Tongue (tissue), 3 donors: ENCODE measurements at places on chromosomes 6 and 20. TPM values are rescaled to one million over a fixed set of nuclear protein-coding genes. Genes with fewer than 3 reads are reported as not detected.

- DNase-seq: no peak
Observed at GRCh38 chr20:63701329-63702035, 5.0 kb downstream of the TNFRSF6B start.

COL19A1 gene
- total RNA-seq: 26.4 TPM

SNX5 gene
- 127 TPM for total RNA-seq

TBXT gene
- not detected for total RNA-seq
